ENCODE measurements at places on chromosomes 7 and 10.

GRCh38 chr7:36280840-36281812, 108.5 kb upstream of the ANLN start:
- DNase-seq, result no peak

DNA sequence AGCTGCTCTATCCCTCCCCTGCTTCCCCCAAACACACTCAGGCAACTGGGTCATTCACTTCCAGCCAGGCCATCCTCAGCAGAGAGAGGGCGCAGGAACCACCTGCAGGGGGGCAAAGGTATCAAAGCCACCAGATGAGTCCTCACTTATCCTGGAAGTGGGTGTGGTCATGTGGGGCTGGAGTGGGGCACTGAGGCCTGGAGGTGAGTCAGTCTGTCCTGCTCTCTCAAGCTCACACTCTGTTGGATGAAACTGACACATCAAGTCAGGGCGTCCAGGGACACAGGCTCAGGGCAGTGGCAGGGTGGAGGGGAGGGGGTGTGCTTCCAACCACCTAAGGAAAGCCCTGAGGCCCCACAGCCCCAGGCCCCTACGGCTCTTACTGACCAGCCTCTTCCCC, 8.0 kb upstream of the ELFN1 start:
- no peak for DNase-seq

DNA sequence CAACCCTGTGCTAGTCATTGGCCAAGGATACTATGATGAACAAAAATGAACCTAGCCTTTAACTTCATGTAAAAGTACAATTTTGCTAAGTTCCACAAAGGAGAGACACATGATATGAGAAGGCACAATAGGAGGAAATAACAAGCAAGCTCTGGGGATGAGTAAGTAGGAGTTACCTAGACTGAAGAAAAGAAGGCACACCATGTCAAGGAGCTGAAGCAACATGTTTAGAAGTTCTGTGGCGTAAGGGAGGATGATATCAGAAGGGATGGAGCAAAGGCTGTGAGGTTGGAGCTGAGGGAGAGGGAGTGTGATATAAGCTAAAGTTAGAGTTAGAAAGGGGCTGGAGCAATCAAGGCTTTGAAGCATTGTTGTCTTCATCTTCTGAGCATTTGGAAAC, 25.6 kb downstream of the KIFBP start:
- DNase-seq, result no peak

DNA sequence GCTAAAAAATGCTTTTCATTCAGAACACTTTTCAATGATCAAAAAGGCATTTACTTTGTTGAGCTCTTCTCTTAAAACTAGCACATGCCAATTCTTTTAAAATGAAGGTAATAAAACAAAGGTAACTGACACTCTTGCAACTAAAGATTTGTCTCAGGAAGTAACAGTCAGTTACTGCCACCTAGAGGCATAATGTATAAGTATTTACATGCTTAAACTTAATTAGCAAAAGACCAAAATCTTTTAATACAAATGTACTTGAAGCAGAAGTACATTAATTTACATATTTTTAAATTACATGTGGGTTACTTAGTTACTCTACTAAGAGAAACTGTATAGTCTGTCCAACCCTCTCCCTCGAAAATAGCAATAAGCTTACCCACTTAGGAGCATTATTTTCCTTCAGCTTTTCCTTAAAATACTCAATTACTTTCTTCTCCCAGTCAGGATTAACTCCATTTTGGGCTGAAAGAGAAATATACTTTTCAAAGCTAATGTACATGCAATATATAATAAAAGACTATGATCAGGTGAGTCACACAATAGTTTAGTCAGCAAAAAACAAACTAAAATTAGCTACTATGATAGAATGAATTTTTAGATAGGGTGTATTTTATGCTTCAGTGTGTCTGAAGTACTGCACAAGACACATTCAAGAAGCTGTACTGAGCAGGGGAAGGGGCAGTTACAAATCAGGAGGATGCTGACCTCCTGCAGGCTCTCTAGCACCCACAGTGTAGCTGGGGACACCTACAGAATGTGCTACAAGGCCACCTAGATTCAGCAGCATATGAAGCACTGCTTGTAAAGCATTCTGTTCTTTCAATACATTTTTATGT, 13.0 kb downstream of the MCMBP start:
- DNase-seq, result no peak

DNA sequence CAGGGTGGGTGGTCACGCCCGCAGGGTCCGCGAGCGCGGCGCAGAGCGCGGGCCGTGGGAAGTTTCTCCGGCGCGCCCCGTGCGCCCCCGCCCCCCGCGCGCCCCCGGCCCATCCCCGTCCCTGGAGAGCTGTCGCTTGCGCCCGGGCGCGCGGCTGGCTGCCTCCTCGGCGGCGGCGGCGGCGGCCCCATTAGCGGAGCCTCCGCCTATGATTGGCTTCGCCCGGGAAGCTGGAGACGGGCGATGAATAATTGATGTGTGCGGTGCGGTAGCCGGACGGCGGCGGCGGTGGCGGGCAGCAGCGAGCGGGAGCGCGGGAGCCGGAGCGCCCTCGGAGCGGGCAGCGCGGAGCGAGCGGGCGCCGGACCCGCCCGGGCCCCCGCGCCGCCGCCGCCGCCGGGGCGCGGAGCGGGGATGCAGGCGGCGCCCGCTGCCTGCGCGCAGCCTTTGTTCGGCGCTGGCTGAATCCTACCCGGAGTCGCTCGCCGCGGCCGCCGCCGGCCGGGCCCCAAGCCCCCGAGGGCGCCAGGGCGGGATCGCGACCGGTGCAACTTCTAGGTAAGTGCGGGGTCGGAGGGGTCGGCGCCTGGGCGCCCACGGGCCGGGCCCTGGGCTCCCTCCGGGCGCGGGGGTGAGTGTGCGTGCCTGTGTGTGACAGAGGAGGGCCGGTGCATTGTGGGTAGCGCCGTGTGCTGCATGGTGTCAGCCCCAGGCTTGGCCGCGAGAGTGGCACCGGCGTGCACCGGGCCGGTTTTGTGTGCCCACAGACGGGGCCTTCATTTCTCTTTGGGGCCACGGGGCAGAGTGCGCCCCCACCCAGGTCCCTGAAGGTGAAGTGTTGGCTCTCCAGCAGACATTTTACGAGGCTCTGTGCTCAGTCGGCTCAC, 103.8 kb upstream of the PPIF start:
- DNase-seq, result no peak

GRCh38 chr7:50369143-50370026, 64.9 kb downstream of the IKZF1 start:
- DNase-seq, result peak; percentile 49

DNA sequence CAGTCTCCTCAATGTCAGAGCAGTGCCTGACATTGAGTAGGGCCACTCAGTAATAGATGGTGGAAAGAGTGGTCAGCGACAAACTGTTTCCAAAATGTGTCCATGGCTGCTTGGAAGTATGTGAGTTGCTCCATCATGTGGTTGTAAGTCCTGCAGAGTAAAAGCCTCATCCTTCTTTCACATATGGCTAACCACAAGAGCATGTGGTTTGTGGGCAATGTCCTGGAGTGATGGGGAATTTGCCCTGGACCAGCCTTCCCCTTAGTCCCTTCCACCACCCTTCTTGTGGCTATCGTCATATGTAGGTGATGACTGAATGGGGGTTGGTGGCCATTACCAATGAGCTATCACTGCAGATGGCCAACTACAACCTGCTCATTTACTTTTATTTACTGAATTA, 33.0 kb upstream of the PLXNA4 start:
- DNase-seq, result no peak

GRCh38 chr7:139131-139530, 53.2 kb upstream of the FAM20C start:
- DNase-seq, result no peak

DNA sequence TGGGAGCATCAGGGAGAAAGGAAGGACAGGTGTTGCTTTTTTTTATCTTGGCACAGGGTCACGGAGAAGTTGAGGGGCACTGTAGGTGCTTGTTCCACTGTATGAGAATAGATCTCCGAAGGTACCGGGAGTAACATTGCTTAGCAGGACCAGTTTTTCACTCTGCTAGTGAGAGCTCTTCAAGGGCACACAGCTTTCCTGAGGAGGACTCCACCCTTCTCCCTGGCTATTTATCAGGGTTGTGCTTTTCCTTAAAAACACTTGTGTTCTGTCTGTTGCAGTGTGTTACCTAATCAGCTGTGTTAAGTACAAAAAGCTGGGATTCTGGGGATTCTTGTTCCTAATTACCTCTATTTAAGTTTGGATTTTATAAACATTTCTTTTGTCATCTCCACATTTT, 160.5 kb downstream of the SND1 start:
- DNase-seq, result no peak

DNA sequence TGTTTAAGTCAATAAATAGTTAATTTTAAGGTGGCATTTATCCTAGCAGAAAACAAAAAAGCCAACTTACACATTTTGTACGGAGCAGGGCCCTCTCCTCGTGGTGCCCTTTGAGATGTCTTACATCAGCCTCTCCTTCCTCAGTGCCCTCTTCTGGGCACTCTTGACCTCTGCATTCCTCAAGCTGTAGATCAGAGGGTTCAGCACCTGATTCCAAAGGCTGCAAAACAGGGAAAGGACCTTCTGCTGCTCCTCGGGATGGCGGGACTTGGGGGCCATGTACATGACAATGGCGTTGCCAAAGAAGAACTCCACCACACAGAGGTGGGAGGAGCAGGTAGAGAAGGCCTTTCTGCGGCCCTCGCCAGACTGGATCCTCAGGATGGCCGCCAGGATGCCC, 4.6 kb upstream of the OR2A14 start:
- no peak for DNase-seq

- DNase-seq, result no peak
Observed at GRCh38 chr10:71632200-71632820, 87.3 kb downstream of the C10orf105 start.

DNA sequence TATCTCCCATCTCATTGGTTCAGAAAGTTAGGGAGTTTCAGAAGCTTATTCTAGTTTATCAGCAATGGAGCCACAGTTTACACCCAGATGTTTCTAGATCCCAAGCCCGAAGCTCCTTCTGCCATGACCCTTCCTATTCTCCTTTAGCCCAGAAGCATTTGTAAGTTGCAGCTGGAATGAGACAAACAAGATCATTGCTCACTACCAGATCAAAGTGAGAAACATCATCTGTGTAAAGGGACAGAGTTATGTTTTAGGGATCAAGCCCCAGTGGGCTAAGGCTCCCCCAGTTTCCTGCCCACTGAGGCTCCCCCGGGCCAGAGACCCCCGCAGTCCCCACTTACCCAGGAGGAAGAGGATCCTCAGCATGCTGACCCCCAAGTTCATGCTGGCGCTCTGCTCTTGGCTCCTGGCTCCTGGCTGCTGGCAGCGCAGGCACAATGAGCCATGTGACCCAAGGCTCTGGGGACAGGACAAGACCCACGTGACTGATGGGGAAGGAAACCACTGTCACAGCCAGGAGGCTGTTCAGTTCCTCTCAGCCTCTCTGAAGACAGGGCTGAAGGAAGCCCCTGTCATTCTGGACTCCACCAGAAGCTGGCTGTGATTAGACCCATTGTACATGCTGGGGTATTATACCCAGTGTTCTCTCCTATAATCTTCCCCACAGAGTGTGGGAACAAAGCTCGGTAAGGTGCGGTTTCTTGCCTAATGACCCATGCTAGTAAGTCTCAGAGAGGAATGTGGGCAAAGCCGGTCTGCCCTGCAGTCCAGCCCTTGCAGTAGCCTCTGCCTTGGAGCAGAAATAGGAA, at the start of gene TMEM273:
Gene TMEM273 (minus strand): TSS at position 442 of the 812 bp plus-strand sequence. CDS start 55 bp downstream, at position 387.
- DNase-seq, result peak; percentile 62

GRCh38 chr7:55252386-55252785, 112.8 kb upstream of the LANCL2 start:
- no peak for DNase-seq

- DNase-seq, result no peak
Observed at GRCh38 chr7:18013936-18014335, 13.7 kb downstream of the PRPS1L1 start.

Data from CMK (cell line).